ENCODE measurements at places on chromosomes 11 and 22.

GRCh38 chr11:133723056-133723455 lies 122.3 kb downstream of the SPATA19 start:
- DNase-seq = no peak

DNA sequence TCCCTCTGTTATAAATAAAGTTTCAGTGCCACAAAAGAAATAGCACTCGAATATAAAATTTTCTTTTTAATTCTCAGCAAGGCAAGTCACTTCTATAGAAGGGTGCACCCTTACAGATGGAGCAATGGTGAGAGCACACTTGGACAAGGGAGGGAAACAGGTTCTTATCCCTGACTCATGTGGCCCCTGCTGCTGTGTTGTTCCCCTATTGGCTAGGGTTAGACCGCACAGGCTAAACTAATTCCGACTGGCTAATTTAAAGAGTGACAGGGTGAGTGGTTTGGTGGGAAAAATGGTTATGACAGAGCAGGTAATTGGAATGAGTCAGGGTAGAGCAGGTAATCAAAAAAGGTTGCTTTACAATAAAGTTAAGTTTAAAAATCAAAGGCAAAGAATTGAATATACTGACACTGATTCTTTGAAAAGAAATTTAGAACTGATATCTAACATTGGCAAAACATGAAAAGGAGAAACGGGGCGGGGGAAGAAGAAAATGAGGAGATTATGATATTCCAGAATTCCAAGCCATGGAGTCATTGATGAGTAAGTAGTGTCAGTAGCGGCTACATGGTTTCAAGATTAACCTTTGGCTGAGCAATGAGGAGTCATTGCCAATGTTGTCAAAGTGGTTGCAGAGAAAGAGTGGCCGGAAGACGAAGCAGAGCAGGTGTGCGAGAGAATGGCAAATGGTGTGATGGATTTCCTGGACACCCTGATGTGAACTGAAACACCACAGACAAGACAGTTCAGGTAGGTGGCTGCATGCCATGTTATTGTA lies 48.4 kb upstream of the MRGPRX1 start:
- no peak for DNase-seq

DNA sequence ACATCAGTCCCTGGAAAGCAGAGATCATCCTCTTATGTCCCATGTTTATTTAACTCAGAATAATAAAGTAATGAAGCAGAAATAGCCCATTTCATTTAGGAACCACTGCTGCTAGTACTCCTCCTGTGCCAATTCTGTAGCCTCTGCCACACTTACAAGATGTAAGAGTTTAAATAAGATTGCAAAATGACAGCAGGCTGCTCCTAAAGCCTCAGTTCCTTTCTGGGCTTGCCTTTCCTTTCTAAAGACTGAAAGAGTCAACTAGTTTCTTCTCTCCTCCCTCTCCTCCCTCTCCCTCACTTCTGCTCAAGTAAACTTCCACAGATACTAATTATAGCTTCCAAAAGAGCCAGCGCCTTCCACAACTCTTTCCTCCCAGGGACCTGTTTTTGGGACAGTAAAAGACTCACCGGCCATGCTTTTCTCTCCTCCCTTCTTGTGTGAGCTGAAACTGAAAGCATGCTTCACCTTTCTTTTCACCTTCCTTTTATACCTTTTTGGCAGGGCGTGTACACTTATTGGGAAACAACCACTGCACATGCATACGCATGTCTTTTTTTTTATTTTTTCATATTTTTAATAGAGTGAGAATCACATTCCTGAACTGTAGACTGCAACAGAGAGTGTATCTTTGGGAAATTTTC lies 26.1 kb upstream of the CARD16 start:
- no peak for DNase-seq

GRCh38 chr11:15764948-15765347 lies 591.4 kb downstream of the SOX6 start:
- no peak for DNase-seq

GRCh38 chr11:101576456-101576855 lies 7.4 kb downstream of the TRPC6 start:
- no peak for DNase-seq

- no peak for DNase-seq
These were observed 33.1 kb downstream of the ARAP1 start for GRCh38 chr11:72719144-72719543.

Measured in anterior cingulate cortex (tissue), 58 donors.